NCI-H1436 (cell line): ENCODE measurements at places on chromosomes 1 and 21.

- DNase-seq: no peak
Measured at GRCh38 chr1:203870245-203870644, 8.8 kb downstream of the SNRPE start.

DNA sequence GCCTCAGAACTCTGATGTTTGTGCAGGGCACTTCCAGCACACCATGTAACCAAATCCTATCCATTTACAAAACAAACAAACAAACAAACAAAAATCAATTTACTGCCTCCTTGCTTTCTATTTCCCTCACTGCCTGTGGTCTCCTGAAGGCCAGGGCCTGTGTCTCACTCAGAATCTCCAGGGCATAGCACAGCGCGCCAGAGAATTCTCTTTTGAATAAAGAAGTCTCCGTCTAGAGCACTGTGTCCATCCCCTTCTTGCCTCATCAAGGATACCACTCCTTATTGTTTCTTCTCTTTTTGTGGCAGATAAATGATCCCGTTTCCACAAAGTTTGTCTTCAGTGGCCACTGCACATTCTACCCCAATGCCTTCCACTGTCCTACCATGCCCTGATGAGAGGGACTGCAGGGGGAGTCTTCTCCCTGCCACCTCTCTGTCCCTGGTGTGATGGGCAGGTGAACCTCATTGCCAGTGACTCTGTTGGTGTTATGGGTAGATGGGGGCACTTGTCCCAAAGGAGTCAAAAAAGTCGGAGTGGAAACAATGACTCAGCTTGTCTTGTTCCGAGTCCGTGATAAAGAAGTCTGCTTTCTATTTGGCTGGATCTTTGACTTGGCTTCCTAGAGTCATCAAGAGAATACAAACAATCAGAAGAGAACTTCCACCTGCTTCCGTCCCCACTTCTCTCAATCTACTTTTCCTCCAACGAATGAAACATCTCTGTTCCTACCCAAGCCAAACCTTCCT is 30.0 kb downstream of the XCL2 start:
- no peak for DNase-seq

DNA sequence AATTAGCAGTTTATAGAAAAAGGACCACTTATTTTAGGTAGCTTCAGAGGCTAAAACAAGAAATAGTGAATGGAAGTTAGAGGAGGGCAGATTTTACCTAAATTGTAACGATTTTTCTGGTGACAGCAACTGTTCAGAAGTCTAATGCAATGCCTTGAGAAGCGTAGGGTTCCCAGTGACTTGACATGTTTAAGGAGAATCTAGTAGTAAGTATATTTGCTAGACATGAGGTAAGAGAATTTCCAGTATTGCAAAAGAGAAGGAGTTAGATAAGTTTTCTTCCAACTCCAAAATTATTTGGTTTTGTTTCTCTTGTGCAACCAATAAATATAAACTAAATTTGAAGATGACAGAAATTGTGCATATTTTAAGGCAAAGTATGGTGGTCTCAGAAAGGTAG is 140.0 kb downstream of the SMYD3 start:
- DNase-seq: no peak

- no peak for DNase-seq
Measured at GRCh38 chr21:45049714-45050344, 24.6 kb upstream of the ADARB1 start.

- DNase-seq: peak; percentile 71
Measured at GRCh38 chr1:71743862-71744261, 538.5 kb downstream of the NEGR1 start.

GRCh38 chr21:42343556-42343955 is 7.2 kb downstream of the TFF2 start:
- no peak for DNase-seq

DNA sequence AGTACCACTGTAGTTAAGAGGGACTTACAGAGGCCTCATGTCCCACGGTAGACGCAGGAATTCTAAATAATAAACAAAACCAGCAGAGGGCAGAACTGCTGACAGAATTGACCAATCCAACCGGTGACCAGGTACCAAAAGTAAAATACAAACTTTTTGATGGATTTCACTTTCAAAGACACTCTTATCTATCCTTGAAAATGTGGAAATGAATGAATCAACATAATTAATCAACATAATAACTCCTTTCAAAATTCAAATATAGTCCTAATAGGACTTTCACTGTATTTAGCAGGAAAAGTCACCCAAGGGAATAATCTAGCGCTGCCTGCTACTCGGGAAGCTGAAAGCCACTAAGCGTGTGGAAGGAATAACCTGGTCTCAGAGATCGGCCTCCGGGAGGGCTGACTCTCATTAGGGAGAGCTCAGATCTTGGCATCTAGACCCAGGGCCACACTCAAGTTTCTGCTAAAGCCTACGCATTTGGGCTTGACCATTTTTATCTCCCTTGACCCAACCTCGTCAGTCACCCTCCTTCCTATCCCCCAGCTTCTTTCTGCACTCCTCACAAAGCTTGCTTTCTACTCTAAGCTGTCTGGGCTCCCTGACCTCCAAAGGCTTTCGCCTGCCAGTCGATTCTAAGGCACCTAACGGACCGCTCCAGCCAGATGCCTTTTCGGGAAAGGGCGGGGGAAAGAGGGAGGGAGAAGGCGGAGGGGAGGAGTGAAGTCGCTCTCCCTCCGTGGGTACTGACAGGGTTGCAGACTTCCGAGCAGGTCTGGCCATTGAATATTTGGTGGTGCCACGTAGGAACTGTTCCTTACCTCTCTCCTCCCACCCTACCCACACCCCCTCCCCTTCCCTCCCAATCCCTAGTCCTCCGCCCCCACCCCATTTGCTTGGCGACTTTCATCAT is 1.6 kb downstream of the COL11A1 start:
- DNase-seq: no peak

- DNase-seq: no peak
Measured at GRCh38 chr1:96515925-96516324, 205.7 kb upstream of the PTBP2 start.

DNA sequence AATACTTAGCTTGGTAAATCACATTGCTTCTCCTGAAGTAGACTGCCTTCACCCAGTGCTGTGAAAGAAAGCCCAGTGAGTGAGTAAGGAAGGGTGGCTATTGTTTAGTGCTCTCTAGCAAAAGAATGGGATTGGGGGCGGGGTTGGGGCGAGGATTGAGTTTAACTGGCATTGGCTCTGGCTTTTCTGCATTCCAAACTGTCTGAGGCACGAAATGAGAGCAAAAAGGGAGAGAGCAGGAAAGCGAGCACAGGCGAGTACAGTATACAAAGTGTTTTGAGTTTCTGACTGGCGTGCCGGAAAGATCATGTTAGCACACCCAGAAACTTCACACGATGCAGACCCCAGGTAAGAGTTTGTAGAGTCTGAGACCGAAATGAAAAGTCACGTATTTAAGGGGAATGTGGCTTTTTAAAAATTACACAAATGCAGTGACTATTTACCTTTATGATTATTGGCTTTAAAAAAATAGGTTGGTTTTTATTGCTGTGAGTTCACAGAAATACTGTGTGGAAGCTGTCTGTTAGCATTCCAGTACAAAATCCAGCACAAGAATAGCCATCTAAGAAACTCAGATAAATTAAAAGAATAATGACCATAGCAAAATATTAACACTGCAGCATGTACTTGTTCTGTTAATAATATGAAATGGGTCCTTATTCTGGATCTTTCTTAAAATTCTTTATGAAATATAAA is 155.4 kb downstream of the CLEC20A start:
- no peak for DNase-seq

DNA sequence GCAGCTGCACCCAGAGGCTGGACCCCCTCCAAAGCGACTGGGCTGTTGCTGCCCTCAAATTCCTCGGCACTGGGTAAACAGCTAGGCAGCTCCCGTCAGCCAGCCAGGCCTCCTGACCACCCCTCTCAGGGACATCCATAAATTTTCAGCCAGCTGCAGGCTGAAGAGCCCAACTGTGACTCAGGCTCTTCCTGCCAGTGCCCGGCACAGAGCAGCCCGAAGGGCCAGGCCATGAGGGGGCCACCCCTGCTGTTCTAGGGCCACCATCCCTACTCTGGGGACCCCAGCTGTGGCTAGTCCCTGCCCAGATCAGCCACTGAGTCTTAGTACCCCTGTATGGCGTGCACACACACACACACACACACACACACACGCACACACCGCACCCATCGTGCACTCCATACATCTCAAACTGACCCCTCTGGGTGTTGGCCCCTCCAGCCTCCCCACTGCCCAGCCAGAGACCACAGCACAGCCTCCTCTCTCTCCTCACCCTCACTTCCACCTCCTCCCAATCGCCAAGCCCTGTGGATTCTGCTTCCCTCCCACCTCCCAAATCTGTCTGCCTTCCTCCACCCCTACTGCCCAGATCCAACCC is 6.2 kb upstream of the LAPTM5 start:
- DNase-seq: no peak

DNA sequence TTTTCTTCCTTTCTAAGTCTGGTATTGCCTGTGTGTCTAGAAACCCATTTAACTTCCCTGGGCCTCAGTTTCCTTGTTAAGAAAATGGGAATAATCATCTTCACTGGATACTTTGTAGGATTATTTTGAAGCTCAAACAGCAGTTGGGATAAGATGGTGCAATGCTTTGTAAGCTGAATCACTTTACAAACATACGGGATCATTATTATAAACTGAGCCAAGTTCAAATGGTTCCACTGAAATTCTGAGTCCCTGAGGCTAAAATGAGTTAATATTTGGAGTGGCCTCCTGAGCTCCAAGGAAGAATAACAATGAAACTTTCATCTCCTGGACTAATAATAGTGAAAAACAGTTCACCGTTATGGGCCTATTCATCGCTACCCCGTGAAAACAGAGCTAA is 388.0 kb downstream of the PLPP3 start:
- no peak for DNase-seq

DNA sequence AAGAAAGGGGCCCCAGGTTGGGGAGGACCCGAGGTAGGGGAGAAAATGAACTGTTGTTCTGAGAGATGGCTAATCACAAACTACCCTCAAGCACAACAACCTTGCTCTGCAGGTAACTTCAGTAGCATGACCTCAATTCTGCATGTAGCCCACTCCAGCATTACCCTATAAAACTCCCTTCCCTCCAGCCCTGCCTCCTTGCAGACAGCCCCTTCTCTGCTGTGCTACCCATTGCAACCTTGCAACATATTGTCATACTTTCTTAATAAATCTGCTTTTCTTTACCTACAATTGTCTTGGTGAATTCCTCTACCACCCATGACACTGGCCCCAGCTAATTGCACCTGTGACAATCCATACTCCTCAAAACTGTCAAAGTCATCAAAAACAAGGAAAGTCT is 428.9 kb downstream of the MATN1 start:
- no peak for DNase-seq

DNA sequence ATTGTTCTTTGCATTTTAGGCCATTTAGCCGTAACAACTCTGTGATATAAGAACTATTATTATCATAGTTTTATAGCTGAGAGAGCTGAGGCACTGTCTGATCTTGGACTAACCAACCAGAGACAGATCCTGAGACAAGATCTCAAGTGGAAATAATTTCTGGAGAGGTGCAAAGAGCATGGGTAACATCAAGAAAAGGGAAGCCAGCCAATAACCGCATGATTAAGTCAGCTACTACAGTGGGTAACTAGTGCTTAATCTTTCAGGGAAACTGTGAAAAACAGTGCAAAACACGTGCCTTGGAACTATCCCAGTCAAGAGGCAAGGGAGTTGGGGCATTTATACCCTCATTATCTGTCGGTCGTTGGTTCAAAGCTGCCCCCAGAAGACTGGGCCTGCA is 105.8 kb downstream of the OMA1 start:
- no peak for DNase-seq

DNA sequence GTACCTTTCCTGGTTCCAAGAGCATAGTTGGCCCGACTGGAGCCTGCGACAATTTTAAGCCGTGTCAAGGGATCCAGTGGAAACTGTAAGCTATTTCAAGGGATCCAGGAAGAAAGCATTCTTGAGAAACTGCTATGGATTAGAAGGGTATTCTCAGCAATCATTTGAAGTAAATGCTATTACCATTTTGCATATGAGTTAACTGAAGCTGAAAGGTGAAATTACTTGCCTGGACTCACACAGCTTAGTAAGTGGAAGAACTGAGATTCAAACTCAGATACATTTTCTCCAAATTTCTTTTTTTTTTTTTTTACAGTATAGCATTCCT is 589 bp downstream of the ZNF684 start:
- DNase-seq: no peak

GRCh38 chr1:24477309-24477708 is 25.3 kb upstream of the RCAN3 start:
- DNase-seq: no peak

- DNase-seq: no peak
Measured at GRCh38 chr1:171222936-171223335, 25.4 kb upstream of the FMO1 start.

GRCh38 chr1:234322979-234323378 is 50.3 kb upstream of the COA6 start:
- DNase-seq: no peak

GRCh38 chr1:219682788-219683187 is 69.9 kb upstream of the ZC3H11B start:
- no peak for DNase-seq

GRCh38 chr1:27572019-27572678 is 31.8 kb downstream of the AHDC1 start:
- DNase-seq: no peak

GRCh38 chr1:21064057-21064456 is 112.6 kb downstream of the EIF4G3 start:
- no peak for DNase-seq

GRCh38 chr1:24714859-24715520 is 30.3 kb upstream of the CLIC4 start:
- no peak for DNase-seq

DNA sequence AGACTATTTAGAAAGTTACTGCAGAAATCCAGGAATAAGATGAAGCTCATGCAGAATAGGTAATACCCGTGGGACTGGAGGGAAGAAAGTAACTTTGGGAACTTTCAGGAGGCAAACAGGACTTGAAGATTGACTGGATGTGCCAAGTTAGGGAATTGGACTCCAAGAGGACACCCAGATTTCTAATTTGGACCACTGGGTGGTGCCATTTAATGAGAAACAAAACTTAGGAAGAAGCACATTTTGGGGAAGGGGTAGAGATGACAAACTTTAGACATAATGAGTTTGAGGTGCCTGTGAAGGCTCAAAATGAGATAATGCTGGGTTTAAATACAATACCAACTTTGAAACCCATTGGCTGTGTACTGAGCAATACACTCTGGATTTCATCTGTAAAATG is 3.3 kb upstream of the B4GALT3 start:
- no peak for DNase-seq

GRCh38 chr1:160981584-160982411 is 27.2 kb upstream of the ITLN2 start:
- no peak for DNase-seq

DNA sequence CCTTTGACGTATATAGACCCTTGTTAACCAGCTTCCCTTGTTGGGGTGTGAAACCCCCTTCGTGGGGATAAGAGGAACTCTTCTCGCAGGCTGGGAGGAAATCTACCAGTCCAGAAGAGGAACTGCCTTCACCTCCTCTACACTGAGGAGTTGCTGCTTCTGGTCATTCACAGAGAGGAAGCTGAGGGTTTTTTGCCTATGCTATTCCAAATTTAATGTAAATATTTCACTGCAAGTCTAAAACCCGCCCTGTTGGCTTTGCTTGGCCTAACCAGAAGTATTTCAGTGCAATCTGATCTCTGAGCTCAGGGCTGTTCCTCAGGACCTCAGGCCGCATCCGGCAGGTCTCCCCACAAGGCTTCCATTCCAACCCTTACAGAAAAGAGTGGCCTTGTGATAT is 150.1 kb downstream of the HIVEP3 start:
- no peak for DNase-seq
